ENCODE measurements at places on chromosomes 4 and X.
A peak's percentile ranks its signal among the peaks of the same experiment; 100 is the strongest.

- no peak for DNase-seq
Observed at GRCh38 chrX:17053502-17053901, 107.0 kb downstream of the REPS2 start.

- no peak for DNase-seq
Observed at GRCh38 chr4:123204737-123205136, 191.9 kb upstream of the SPRY1 start.

- no peak for DNase-seq
Observed at GRCh38 chrX:37662181-37662580, 23.4 kb upstream of the XK start.

- DNase-seq, result no peak
Observed at GRCh38 chr4:158496030-158496741, 25.5 kb upstream of the RXFP1 start.

- no peak for DNase-seq
Observed at GRCh38 chr4:169650227-169650936, 30.0 kb downstream of the CLCN3 start.

GRCh38 chrX:68409194-68409593 is 24.1 kb downstream of the OPHN1 start:
- no peak for DNase-seq

- no peak for DNase-seq
Observed at GRCh38 chr4:80188801-80189458, 8.4 kb upstream of the PRDM8 start.

GRCh38 chr4:26272654-26273615 is 47.9 kb upstream of the RBPJ start:
- DNase-seq, result no peak

GRCh38 chr4:112973750-112974251 is 75.7 kb upstream of the ANK2 start:
- no peak for DNase-seq

GRCh38 chr4:108008721-108009120 is 19.0 kb downstream of the HADH start:
- no peak for DNase-seq

DNA sequence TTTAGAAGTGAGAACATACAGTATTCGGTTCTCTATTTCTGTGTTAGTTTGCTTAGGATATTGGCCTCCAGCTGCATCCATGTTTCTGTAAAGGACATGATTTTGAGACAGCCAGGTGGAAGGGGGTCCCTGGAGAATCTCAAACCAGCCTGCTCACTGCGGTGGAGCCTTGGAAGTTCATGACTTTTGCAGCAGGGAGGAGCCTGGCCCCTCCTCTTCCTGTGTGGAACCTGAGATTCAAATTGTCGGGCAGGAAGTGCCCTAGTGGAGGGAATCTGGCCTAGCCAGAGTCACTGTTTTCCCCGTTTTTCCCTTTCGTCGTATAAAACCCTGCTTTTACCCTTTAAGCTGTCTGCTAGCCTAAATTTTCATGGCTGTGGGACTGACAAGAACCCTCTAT is 762.6 kb downstream of the PCDH18 start:
- DNase-seq, result no peak

GRCh38 chr4:183129675-183130074 is 30.6 kb downstream of the WWC2 start:
- DNase-seq, result no peak

GRCh38 chr4:30802622-30803323 is 82.6 kb downstream of the PCDH7 start:
- DNase-seq, result no peak

DNA sequence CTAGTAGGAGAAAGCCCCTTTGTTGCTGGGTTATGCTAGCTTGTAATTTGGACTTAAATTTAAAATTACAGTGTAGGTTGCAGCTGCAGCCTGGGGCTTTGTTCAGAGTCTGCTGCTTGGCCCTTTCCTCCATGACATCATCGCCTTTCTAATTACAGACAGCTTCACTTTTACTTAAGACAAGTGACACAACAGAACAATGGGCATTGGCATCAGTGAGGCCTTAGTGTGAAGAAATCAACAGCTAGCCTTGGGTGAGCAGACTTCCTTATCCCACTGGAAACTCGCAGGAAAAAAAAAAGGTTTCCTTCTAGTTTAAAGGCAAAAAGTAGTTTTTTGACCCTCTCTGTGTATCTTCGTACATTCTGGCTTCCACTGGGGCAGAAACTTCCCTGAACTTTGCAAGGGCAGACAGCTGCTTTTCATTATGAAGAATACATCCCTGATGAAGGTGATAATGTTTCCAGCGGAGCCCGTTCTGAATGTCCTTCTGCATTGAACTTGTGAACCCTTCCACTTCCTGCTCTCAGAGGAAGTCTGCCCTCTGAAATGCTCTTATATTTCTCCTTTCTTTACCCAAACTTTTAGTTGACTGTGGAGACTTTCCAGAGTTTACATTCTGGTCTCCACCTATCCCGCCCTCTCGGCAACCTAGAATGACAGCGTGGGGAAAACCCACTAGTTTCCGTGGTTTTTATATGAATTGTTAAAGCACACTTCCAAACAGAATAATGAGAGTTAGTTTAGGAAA is 123.2 kb upstream of the FAM9C start:
- no peak for DNase-seq

GRCh38 chrX:10722851-10723250 is 102.5 kb upstream of the MID1 start:
- DNase-seq, result no peak

DNA sequence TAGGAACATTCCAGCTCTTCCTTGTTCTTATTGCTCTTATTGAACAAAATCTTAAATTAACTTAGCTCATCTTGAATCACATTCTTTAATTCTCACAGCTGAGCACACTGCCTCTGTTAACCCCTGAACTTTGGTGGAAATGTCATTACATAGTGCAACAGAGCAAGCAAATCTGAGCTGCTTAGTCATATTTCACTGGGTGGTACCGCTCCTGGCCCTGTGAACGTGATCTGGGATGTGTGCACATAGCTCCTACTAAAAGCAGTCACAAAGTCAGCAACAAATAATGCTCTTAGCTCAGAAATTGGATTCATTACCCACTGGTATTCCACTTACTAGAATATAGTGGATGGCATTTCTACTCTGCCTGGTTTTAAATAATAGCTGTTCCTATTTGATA is 27.9 kb downstream of the ARHGEF6 start:
- DNase-seq, result no peak

GRCh38 chr4:184951668-184952160 is 66.6 kb upstream of the HELT start:
- no peak for DNase-seq

DNA sequence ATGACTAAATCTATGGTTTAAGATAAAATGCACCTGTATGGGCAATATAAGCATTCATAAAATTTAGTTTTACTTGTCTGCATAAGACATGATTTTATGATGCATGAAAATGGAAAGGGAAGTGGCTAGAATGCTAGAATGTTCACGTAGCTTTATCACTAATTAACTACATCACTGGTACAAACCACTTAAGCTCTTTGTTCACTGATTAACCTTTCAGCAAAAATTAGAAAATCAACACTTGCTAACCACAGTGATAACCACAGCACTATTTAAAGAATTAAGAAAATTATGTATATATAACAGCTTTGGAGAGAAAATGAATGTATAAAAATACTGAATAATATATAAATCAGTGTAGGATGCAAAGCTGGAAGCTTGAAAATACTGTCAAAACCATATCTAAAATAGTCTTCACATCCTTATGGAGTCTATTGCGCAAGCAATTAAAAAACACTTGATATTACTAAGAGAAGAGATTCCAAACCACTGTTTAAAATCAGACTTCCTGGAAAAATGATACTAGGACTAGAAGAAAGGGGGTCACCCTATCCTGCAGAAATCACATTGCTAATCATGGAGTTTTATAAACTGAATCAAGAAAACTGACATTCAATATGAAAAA is 51.9 kb downstream of the EFHC2 start:
- DNase-seq, result no peak

GRCh38 chrX:66007851-66008250 is 32.0 kb downstream of the VSIG4 start:
- DNase-seq, result no peak

DNA sequence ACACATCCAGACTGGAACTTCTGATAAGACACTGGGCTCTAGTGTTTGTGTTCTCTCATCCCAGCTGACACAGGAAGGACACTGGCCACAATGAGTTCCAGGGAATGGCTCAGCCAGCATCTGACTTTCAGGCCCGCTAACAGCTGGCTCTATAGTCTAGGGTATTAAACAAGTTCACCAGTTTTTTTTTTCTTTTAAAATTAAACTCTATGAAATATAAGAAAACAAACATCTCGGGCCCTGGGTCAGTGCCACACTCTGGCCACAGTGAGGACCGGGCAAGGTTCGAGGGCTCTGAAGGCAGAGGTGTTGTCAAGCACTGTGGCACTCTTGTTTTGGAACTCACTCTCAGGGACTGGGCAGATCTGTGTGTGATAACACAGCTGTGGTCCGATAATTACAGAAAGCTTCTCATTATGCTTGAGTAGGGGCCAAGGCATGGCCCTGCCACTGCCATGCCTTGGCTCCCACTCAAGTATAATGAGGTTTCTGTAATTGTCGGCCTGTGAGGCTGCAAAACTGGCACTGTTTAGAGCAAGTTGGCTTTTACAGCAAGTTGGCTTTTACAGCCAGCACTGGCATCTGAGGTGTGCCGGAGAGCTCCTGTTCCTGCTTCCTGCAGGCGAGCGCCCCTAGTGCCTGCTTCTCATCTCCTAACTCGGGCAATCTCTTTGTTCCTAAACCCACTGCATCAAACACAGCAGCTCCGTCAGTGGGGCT is 62.8 kb downstream of the PPP1R2C start:
- DNase-seq, result peak; percentile 3

- no peak for DNase-seq
Observed at GRCh38 chr4:52996261-52997131, 134.4 kb downstream of the RASL11B start.

DNA sequence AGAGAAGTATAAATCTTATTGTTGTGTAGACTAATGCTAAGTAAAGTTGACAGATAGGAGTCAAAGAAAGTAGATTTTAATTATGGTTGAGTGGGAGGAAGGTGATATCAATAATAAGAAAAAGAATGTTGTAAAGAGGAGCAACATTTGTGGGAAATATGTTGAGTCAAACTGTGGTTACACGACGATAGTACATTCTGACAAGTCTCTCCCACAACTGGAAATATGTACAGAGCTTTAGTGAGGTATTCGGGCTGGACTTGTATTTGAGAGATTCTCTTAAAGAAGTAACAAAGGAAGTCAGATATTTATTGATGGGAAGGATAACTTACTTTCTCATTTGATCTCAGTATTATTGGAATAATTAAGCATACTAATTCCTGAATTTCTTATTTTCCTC is 525.3 kb upstream of the MAGEB2 start:
- DNase-seq, result no peak

DNA sequence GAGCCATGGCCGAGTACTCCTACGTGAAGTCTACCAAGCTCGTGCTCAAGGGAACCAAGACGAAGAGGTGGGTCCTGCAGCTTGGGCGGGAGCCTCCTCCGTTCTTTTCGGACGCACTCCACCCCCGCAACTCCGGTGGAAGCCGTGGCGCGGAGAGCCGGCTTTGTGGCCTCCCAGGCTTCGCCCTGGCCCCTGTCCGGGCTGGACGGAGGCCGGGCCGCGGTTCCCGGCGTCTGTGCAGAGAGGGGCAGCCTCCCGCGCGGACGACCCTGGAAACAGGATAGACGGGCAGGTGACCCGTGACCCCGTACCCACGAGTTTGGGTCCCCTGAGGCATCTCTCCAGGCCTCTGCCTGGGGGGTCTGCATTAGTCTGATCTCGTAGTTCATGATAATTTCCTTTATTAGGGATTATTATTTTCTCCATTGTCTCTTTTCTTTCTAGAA is 356 bp downstream of the FRG1 start:
- no peak for DNase-seq

- DNase-seq, result no peak
Observed at GRCh38 chr4:31134720-31135119, 414.6 kb downstream of the PCDH7 start.

DNA sequence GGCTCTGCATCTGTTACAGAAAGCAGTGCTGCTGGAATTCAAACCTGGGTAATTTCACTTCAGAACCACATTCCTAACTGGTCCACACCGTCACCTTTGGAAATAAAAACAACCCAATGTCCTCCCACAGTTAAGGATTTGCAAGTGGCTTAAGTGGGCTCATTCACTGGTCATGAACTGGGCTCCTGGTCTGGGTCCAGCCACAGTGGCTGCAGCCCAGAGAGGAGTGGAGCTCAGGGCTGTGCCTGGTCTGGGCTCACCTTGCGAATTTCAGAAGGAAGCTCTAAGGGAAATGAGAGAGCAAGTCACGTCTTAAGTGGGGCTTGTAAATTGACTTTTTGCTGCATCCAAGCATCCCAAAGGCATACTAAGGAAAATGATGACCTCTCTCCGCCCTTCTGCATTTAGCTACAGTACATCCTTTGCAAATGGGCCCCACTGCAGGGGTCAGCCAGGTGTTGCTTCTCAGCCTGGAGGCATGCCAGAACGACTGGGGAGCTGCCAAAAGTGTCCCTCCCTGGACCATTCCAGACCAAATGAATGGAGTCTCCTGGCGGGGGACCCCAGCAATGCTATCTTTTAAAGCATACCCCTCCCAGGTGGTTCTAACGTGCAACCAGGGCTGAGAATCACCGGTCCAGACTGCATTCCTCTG is 25.6 kb upstream of the CRMP1 start:
- no peak for DNase-seq

DNA sequence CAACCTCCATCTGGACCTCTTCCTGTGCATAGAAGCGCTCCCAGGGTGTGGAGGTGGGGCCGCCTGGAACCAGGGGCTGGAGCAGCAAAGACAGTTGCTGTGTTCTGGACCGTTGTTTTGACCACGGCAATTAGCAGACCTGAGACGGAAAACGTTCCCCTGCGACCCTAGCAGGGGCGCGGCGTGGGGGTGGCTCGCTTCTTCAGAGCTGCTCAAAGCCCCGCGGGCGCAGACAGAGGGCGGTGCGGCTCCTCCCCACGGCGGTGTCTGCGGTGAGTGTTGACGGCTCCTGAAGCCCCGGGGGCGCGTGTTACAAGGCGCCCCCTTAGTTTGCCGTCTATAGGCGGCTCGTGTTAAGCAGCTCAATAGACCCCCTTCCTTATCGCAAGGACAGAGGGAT is 79.2 kb downstream of the TRIML1 start:
- DNase-seq, result no peak

DNA sequence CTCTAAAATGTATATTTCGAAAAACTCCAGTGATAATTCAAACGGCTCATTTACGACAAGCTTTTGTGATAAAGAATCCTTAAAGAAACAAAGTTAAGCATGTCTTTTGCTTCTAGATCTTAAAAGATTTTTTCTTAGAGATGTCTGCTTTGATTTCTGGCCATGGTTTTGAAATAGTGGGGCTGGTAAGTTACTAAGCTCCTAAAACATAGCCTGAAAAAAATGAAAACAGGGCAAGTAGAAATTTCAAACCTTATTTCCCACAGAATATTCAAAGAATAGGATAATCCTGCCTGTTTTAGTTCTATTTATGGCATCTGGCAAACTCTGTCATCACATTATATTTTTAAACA is 318.3 kb downstream of the ARHGAP24 start:
- no peak for DNase-seq

Data from stimulated activated CD4-positive, alpha-beta T cell treated with anti-CD3 and anti-CD28 coated beads, TNF-alpha, amount 100 ng/mL, for 4 hours (primary cell).